ENCODE measurements at places on chromosomes 1 and 21.

GRCh38 chr1:187264995-187265602 is 436.4 kb downstream of the PLA2G4A start:
- no peak for DNase-seq

- DNase-seq, result no peak
Observed at GRCh38 chr1:151371370-151372057, 991 bp downstream of the SELENBP1 start.

- no peak for DNase-seq
Observed at GRCh38 chr1:39655578-39656268, 16.2 kb downstream of the NT5C1A start.

DNA sequence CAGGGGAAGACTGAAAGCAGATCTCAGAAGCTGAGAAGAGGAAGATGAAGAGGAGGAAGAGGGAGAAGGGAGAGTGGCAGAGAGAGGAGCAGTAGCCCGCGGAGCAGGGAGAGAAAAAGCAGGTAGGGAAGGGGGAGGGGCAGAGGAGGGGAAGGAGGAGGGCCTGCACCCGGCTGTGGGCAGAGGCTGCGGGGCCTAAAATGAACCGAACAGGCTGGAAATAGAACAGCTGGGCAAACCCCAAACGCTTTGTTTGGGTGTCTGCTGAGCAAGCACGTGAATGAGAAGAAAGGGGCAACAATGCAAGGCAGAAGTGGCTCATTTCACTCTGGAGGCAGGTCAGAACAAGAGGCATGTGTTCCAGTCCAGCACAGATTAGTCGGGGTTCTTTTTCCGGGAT is 33.5 kb downstream of the KCNC4 start:
- no peak for DNase-seq

DNA sequence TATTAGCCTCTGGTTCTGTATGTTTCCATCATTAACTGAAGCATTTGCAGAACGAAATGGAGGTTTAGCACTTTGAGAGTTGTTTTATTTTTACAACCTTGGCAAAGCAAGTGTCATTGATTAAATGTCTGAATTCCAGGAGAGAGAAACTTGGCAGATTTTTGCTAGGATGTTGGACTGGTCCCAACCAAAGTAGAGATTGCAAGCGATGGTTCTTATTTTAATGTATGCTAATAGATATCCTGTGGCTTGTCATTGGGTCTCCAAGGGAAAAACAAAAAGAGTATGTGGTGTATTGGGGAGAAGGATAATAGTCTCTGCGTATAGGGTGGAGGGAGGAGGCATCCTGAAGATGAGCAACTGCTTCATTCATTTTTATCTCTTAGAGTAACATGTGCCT is 457.2 kb upstream of the RUNX1 start:
- DNase-seq, result no peak

GRCh38 chr21:42308161-42308913 is 6.9 kb downstream of the TFF3 start:
- DNase-seq, result no peak

GRCh38 chr1:160284220-160284781 is 632 bp downstream of the PEX19 start:
- no peak for DNase-seq

DNA sequence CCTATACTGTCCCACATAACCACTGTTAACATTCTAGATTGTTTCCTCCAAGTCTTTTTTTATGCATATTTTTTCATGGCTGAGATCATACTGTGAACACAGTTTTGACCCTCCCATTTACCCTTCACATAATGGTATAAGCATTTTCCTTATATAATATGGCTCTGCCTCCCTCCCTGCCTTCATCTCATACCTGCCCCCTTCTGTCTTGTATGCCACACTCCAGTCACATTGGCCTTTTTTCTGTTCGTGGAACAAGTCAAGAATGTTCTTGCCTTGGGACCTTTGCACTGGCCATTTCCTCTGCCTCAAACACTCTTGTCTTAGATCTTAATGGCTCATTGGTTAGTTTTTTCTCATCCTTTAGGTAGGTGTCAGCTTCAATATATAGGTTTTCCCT is 24.3 kb upstream of the ELAVL4 start:
- no peak for DNase-seq

DNA sequence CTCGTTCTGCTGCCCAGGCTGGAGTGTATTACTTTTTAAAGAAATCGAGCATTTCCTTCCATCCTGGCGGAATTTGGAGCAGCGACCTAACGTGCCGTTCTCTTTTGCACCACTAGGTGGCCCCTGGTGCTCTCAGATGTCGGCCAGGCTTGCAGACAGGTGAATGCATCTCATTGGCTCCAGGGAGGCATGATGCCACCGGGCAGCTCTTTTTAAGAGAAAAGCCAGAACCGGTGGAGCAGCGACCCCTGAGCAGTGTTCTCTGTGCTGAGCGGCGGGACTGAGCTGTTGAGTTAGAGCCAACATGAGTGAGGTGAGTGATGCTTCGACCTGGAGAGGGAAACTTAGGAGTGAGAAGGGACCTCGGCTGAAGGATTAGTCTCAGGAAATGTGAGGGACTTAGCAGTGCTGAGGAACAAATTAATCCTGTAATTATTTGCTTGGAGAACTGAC is at the start of gene PCP4:
Gene PCP4 (plus strand): TSS at position 241 of the 453 bp plus-strand sequence. CDS start 64 bp downstream, at position 305.
- DNase-seq, result no peak

- DNase-seq, result no peak
Observed at GRCh38 chr21:43267391-43268085, 98.7 kb downstream of the CRYAA start.

- peak; percentile 39 for DNase-seq
Observed at GRCh38 chr1:198641501-198641900, 2.7 kb downstream of the PTPRC start.

DNA sequence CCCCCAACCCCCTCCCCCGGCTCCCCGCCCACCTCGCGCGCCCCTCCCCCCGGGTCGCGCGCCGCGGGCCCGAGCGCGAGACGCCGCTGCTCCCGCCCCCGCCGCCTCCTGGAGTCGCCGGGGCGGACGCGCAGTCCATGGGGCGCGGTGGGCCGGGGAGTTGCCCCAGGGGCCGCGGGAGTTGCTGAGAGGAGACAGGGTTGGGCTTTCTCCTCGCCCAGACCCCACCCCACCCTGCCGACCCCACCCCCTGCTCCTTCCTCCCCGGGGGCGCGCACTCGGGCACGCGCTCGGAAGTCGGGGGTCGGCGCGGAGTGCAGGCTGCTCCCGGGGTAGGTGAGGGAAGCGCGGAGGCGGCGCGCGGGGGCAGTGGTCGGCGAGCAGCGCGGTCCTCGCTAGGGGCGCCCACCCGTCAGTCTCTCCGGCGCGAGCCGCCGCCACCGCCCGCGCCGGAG is at the start of gene LAMC1:
Gene LAMC1 (plus strand): TSS at position 275 of the 455 bp plus-strand sequence. CDS start 297 bp downstream, outside the sequence.
- DNase-seq, result no peak

DNA sequence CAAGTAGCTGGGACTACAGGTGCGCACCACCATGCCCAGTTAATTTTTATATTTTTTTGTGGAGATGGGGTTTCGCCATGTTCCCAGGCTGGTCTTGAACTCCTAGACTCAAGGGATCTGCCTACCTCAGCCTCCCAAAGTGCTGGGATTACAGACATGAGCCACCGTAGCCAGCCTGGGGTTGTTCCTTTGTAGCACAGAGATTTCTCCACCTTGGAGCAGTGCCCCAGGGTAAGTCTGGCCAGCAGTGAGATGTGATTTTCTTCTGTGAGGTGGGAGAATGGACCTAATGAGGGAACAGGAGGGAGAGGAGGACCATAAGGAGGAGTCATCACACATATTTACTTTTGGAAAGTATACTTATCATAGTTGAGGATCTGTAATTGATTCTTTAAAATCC is 61.1 kb upstream of the GADD45A start:
- DNase-seq, result no peak

- DNase-seq, result no peak
Observed at GRCh38 chr1:56397811-56398231, 181.5 kb downstream of the PLPP3 start.

- no peak for DNase-seq
Observed at GRCh38 chr1:43354936-43355335, 3.8 kb upstream of the CDC20 start.

- DNase-seq, result no peak
Observed at GRCh38 chr1:177948336-177948972, 21.4 kb downstream of the SEC16B start.

- no peak for DNase-seq
Observed at GRCh38 chr1:221192055-221192454, 312.8 kb downstream of the HLX start.

DNA sequence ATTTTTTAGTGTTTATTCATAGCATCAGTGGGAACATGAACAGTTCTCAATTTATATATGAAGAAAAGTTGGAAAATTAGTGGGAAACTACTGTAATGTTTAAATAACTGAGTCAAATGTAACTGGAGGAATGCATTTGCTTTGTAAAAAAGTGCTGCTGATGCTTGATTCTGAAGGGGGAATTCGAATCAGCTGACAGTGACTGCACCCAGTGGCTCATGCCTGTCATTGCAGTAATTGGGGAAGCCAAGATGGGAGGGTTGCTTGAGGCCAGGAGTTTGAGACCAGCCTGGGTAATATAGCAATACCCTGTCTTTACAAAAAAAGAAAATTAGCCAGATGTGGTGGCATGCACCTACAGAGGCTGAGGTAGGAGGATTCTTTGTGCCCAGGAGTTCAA is 398.4 kb downstream of the ZP4 start:
- DNase-seq, result no peak

DNA sequence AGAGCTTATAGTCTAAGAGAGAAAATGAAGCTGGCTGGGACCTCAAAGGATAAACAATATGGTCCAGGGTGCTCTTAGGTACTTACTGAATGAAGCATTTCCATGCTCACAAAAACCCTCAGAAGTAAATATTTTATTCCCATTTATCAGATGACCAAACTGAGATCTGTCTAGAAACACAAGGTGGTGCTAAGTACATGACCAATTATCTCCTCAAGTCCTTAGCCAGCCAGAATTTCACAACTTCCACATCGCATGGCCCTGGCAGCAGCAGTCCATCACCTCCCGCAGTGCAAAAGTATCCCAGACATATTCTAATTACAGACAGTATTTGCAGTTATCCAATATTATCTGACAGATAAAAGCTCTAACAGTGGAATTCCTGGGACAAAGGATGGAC is 321.7 kb upstream of the PROX1 start:
- no peak for DNase-seq

DNA sequence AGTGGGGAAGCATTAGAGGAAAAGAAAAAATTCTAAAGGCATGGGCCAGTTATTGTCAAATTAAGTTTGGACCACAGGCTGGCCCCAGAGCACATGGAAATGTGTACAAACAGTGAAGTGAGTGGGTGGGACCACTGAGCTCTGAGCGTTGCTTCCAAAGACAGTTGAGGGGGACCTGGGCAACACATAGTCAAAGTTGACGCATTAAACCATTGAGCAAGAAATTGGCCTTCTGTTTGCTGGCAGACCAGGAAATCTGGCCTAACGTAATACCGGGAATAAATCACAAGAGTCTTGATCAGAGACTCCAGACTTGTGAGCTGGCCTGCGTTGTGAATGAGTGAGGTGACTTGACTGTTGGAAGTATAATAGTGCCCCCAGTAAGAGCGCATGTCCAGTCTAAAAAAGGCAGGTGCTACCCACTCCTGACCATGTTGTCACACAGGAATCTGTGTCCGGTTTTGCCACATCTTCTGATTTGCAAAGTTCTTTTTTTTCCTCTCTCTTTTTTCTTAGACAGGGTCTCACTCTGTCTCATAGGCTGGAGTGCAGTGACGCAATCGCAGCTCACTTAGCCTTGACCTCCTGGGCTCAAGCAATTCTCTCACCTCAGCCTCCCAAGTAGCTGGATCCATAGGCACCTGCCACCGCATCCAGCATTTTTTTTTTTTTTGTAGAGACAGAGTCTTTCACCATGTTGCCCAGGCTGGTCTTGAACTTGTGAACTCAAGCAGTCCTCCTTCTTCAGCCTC is 10.7 kb downstream of the EPHB2 start:
- DNase-seq, result no peak

- DNase-seq, result no peak
Observed at GRCh38 chr1:232471250-232471649, 158.7 kb downstream of the SIPA1L2 start.

- no peak for DNase-seq
Observed at GRCh38 chr21:40706806-40707655, 139.9 kb downstream of the DSCAM start.

DNA sequence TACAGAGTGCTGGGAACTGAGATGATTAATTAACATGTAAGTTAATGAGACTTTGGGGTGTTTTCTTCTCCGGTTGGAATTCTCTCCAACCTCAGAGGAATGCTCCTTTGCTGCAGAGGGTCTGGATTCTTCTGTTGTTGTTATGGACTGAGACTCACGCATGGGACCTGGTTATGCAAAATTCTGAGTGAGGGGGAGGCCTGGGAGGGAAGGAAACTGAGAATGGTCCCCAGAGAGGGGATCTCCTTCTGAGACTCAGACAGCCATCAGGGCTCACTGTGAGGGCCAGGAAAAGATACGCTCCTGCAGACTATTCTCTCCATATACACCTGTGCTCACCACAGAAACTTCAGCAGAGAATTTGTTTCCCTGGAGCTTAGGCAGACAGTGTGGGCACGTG is 56.3 kb downstream of the HTR6 start:
- DNase-seq, result no peak

DNA sequence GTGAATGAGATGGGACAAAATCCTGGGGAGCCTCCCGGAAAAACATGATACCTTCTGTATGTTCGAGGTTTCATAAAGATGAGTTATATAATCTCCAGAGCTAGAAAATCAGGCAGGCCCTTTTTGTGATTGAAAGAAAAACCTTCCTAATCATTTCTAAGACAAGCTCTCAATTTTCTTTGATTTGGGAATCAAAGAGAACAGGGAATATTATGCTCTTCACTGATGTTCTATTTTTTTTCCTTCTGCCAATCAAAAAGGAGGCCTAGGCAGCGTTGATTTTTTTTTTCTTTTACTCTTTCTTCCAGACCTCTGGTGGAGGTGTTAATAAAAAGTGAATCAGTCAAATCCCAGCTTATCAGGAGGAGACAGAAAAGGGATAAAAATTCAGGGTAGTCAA is 34.5 kb downstream of the DIRAS3 start:
- no peak for DNase-seq

DNA sequence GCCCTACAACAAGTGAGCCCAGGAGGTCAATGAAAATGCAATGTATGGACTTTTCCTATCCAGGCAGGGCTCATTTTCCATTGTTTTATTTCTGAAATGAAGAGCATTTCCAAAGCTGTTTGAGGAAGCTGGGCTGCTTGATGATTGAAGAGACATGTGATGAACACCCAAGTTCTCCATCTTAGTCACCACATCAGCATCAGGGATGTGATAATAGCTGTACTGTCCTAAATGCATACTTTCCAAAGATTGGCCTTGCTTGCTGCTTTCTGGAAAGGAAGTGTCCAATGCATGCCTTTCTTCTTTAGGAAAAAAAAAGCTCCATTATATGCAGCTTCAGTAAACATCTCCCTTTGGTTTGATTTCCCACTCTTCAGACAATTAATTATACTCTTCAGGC is 425.9 kb upstream of the RUNX1 start:
- no peak for DNase-seq

GRCh38 chr1:13546791-13547190 is 33.0 kb upstream of the LRRC38 start:
- no peak for DNase-seq

DNA sequence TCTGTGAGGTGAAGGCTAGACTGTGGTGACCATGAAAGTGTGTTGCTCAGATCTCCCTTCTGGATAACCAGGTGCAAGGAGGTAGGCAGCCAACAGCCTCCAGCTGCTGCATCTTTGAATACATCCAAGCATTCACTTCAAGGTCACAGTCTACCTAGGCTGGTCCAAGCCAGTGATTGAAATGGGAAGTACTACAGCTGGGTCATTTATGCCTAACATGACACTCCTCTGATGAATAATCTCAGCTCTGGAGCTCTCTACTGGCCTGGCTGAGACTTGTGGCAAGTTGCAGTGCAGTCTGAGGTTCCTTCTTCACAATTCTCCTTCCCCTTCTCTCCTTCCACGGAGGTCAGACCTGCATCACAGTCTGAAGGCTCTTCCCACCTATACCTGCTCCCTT is 35.0 kb upstream of the ARHGAP29 start:
- no peak for DNase-seq
